ENCODE measurements at places on chromosomes 3 and 15.

- DNase-seq: peak; percentile 6
Measured at GRCh38 chr15:34336991-34337556, 507 bp downstream of the SLC12A6 start.

- DNase-seq: no peak
Measured at GRCh38 chr15:80556694-80557367, 138.3 kb upstream of the ABHD17C start.

DNA sequence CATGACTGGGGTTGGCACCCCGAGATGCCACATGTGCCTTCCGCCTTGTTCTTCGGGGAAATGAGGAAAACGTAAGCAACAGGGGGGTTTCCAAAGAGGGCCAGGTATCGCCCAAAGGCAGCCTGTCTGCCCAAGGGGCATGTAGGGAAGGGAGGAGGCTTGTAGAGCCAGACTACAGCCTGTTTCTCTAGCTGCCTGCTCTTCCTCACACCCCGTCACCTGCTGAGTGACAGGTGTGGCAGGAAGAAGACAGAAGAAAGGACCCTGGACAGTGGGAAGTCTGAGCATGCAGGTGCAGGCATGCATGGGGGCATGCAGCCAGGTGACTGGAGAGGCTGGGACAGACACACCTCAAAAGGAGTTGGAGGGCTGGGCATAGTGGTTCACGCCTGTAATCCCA is 9.8 kb downstream of the PLA2G4E start:
- DNase-seq: no peak

DNA sequence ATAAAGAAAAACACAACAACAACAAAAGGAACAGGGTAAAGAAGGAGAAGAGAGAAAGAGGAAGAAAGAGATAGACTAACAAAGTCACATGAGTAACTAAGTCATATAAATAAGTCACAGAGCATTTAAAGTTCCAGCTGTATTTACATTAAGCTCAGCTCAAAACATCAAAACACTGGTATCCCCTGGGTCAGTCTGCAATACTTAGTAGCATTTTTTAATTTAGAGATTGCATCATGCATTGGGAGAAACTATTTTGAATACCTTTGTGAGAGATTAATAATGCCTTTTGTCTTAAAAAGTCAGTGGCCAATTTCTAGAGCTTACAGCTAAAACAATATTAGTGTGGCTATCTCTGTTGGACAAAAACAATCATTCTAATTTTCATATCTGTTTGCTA is 78.4 kb downstream of the NEK10 start:
- DNase-seq: no peak

DNA sequence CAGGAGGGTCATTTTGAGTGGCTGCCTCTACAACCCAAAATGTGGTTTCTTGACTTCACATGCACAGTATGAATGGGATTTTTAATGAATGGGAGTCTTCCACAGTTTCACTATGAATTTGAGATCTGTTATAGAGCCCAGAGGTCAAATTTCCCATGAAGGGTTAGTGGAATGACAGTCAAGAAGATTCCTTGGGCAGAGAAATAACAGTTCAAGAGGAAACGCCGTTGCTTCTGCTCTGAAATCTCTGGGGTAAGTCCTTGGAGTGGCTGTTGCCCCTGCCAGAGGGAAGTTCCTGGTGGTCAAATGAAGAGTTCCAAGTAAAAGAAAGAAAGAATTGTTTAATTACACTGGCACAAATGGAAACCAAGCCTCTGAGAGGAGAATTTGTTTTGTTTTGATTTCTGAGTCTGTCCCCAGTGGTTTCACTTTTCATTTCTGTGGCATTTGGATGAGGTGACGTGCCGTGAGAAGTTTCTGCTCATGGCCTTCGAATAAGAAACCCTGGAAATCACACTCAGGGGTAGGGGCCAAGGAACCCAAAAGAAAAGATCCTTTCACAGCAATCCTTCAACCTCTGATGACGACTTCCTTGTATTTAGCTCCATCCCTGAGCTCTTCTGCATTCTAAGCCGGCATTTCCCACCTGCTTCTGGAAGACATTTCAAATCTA is 77.5 kb upstream of the IL12A start:
- no peak for DNase-seq

- no peak for DNase-seq
Measured at GRCh38 chr15:68808770-68809169, 11.9 kb downstream of the ANP32A start.

DNA sequence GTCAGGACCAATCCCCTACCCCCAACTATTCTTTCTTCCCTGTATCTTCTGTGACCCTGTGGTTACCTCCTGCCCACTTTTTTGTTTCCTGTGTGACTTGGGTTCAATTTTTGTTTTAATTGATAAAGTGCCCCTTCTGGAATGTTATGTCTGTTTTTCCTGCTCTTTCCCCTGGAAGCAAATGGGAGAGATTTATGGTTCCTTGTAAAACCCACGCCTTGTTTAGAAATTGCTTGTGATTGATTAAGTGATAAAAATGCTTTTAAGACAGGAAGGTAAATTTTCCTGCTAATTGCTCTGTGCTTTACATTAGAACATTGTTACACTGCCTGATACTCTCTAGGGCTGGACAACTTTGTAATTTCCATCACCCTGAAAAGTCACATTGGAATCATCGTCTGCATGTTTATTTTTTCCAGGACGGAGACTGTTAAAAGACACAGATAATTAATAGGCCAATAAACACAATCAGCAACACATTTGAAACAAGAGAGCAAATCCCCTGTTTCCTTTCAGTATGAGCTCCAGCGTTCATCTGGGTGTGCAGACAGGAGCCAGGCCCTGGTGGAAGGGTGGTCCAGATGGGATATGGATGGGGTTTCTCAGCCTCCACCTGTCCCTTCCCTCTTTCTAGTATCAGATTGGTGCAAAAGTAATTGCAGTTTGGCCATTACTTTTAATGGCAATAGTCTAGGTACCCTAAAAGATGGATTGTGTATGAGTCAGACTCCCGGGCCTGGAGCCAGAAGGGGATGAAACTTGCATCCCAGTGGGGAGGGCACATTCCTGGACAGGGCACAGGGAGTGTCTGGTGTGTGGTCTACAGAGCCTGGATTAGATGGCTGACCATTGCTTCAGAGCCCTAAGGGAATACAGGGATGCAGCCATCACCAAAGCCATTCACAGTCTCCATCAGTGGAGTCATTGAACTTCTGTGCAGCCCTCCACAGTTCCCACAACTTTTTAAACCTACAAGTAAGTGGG is 58.1 kb upstream of the AGBL1 start:
- no peak for DNase-seq

DNA sequence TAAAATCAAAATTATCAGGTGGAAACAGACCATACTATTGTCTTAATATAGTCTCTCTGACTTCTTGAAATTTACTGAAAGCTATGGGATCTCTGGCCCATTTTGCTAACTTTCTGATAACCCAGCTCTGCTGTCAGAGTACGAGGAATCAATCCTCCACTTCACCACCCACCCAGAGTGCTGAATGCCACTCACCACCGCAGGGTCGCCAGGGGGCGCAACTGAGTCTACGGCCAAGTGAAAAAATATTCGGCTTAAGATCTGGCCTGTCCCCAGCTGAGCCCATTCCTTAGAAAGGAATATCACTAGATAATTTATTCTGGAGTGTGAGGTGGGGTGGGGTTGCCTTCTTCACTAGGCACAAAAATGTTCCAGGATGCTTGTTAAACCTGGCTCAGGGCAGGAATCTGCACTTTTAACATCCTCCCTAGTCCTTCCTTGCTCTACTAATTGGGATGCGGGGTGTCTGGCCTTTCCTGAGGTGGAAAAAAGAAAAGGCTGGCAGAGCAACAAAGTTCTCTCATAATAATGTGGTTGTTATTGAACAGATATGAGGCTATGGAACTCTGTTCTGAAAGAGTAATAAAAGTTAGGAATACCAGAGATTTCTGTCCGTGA is 520.6 kb downstream of the MFSD1 start:
- no peak for DNase-seq

GRCh38 chr3:120081719-120082118 is 12.5 kb downstream of the GSK3B start:
- no peak for DNase-seq

DNA sequence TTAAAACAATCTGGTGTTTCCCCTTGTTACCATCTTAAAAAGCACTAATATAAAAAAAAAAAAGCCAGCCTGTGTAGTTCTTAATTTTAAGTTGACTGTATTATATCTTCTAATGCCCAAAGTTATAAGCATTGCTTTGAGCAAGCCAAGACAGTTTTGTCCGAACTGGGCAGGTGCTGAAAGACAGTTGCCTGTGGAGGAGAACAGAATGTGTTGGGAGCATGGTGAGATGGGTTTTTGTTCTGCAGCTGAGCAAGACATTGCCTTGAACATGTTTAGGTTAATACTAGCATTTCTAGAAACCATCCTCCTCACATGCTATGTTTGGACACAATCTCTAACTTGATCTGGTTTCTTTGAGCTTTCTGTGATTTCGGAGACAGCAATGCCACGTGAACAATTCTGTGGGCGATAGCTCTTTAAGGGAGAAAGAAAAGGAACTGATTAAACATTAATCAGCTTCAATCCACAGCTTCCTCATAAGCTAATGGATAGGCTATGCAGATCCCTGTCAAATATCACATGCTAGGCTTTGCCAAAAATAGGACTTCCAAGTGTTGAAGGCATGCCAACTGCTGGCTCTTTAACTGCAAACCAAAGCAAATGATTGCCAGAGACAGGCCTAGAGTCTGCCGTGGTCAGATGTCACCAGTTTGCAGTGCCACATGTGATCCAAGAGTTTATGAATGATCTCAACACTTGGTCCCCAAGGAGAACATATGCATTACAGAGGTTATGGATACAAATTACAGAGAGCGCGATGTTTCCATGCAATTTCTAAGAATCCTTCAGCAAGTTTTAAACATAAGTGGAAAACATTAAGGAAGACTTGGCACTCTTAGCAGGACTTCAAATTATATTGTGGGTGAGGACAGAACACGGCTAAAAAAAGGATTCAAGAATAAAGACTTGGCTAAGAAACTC is 428.1 kb downstream of the ROBO2 start:
- no peak for DNase-seq
